Foreskin melanocyte (primary cell): ENCODE measurements at places on chromosomes 16 and 17.

DNA sequence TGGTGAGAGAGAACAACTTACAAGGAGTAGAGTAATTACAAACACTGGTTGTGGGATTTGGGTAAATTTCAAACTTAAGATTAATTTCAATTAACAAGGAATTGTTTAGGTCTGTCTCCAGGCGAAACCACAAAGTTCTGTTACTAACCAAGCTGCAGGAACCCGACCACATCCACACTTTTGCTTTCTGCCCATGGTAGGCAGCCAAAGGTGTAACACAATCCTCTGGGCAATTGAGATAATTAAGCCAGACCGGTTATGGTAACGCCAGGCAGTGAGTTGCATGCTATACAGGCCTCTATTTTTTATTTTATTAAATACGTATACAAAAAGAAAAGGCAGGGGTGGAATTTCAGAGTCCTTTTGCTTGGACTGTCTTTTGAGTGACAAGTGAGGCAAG lies 12.0 kb downstream of the KCNJ2 start:
- no peak for DNase-seq

DNA sequence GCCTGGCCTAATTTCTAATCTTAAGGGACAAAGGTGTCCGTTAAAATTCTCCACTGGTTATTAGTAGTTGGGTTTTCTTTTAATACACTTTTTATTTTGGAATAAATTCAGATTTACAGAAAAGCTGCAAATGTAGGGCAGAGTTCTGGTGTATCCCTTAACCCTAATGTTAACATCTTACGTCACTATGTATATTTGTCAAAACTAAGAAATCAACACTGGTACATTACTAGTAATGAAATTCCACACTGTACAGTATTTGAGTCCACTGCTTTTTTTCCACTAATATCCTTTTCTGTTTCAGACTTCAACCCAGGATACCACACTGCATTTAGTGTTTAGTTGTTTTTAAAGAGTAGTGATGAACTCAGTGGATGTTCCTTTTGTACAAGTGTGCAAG lies 18.7 kb upstream of the KPNA2 start:
- no peak for DNase-seq

DNA sequence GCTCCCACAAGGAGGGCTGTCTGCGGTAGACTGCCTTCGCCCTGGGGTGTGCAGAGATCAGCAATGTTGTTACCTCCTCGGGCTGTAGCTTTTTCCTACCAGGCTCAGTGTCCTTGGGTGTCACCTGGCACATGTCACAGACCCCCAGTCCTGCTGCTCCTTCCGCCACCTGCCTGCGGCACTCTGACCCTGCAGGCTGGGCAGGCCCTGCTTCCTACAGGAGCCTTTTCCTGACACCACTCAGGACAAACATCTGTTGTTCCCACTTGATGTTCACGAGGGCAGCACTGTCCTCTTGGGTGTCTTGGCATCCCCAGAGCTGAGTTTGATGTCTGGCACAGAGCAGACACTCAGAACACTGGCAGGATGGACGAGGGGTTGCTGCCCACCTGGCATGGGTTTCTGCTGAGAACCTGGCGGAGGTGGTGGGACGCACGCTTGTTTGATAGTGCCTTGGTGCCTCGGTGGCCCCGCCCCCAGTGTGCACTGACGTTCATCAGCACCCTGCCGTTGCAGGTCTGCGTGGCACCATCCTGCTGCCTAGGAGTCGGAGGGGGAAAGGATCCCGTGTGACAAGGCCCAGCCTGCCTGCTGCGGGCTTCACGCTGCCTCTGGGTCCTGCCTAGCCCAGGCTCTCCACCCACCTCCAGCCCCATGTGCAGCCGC lies 26.7 kb upstream of the NUDT16L1 start:
- no peak for DNase-seq

GRCh38 chr16:80680839-80681238 lies 123.6 kb downstream of the CDYL2 start:
- DNase-seq = no peak

DNA sequence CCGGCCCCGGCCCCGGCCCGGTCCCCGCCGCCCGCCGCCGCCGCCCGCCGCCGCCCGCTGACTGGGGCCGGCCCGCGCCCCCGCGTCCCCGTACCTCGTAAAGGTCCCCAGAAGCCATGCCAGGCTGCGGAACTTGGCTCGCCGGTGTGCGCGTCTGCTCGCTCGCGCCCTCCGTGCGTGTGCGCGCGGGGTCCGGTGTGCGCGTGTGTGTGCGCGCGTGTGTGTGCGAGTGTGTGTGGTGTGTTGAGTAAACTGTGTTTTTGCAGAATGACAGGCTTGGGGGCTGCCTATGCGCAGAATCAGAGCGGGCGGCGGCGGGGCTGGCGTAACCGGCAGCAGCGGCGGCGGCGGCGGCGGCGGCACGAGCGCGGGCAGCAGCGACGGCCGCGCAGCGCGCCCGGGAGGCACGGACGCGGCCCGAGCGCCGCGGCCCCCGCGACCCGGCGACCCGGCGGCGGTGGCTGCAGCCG lies 307 bp downstream of the CDYL2 start:
- DNase-seq = peak; percentile 14

DNA sequence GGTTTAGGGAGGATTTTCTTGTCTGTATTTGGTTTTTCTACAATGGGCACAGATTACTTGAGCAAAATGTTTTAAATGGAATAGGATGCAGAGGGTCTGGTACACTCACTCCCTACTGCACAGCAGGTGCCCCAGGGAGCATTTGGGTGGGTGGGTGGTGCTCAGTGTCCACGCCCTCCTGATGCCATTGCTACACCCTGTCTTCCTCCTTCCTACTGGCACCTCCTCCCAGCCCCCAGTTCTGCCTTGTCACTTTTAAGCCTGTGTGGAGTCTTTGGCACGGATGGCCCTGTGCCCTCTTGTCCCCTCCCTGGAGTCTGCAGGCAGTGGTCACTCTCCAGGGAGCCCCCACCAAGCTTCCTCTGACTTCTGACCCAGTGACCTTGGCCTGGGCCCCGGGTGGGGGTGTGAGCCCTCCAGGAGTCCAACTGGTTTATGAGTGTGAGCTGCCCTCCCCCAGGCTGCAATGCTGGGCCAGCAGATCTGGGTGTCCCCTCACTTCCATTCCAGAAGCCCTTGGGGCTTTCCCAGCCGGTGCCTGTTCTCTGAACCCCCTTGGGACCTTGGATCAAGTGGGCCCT lies 15.5 kb downstream of the LLGL2 start:
- DNase-seq = no peak

DNA sequence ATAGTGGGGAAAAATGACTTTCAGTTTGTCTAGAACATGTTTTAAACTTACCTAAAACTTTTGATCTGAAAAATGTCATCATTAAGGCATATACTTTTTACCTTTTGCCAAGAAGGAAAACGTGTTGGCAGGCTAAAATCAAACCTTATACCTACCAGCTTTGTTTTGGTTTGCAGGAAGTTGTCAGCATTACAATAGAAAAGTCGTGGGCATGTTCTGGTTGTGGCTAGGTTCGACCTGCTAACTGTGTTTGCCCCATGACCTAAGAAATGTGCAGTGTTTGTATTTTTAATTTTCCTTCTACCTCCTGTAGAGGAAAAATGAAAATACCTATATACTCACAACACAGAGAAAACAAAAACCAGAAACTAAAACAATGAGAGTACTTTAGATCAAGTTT lies 13.0 kb downstream of the SKAP1 start:
- no peak for DNase-seq

- DNase-seq = no peak
Measured at GRCh38 chr17:655618-656017, 59.0 kb downstream of the VPS53 start.

DNA sequence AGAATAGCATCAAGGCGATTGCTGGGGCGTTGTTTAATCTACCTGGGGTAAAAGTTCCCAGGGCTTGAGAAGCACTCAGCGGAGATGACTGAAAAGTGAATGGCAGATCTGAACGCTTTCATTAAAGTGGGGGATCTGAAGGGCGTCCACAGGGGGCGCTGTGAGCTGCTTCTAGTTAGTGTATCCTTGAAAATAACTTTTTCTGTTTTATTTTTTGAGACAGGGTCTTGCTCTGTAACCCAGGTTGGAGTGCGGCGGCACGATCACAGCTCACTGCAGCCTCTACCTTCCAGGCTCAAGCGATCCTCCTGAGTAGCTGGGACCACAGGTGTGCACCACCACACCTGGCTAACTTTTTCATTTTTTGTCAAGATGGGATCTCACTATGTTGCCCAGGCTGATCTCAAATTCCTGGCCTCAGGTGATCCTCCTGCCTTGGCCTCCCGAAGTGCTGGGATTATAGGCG lies 360.4 kb downstream of the SEC14L1 start:
- DNase-seq = no peak
